Cerebellar nuclear complex (tissue), 1 donor: ENCODE measurements at places on chromosomes 3 and 15.

DNA sequence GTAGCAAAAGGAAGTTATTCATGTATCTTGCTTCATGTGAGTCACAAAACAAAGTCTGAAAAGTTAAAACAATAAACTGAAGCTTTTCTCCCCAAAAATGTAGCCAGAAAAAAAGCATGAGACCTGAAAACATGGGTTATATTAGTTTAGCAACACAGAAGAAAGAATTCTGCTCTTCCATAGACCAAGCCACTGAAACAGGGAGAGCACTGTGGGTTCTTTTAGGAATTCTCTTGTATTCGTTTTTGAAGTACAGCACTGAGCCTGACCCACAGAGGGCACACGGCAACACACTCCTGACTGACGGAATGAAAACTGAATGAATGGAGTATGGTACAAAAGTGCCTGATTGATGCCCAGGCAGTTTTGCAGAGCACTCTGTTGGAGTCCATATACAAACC lies 66.6 kb downstream of the TM4SF4 start:
- no peak for DNase-seq

DNA sequence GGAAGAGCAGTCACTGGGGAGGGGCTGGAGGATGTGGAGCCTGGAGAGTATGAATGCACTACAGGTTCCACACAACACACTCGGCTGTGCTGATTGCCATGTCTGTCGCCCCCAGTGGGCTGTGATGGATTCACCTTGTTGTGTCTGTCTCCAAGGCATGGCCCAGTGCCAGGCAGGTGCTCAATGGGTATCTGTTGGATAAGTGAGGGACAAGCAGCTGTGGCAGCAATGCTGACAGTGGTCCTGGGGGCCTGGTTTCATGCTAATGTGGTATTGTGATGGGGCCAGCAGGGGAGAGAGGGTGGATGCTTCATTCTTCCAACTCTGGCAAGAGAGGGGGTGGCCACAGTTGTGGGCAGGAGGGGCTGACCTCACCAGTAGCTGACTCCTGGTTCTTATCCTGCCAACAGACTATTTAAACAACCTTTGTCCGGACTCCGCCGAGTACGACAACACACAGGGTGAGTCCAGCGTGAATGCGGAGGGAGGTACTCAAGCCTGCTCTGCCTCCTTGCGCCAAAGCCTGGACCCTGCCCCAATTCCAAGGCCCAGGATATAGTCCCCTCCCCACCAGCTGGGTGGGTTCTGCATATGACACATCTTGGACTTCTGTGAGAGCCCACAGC lies 47.3 kb upstream of the NR2C2 start:
- no peak for DNase-seq

DNA sequence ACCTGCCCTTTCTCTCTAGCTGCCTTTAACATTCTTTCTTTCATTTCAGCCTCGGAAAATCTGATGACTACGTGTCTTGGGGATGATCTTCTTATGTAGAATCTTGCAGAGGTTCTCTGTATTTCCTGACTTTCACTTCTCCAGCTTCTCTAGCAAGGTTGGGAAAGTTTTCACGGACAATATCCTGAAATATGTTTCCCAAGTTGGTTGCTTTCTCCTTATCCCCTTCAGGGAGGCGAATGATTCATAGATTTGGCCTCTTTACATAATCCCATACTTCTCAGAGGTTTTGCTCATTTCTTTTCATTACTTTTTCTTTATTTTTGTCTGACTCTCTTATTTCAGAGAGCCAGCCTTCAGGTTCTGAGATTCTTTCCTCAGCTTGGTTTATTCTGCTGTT lies 62.1 kb upstream of the CCDC54 start:
- DNase-seq = no peak

DNA sequence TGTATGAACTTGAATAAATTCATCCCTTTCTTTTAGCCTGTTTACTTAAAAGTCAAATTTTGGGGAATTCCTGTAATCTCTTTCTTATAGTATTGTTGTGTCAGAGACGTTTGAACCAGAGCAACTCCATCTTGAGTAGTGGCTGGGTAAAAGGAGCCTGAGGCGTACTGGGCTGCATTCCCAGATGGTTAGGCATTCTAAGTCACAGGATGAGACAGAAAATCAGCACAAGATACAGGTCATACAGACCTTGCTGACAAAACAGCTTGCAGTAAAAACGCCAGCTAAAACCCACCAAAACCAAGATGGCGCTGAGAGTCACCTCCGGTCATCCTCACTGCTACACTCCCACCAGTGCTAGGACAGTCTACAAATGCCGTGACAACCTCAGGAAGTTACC lies 94.5 kb downstream of the P3H2 start:
- DNase-seq = no peak

GRCh38 chr3:143875546-143875945 lies 27.3 kb upstream of the SLC9A9 start:
- DNase-seq = no peak

DNA sequence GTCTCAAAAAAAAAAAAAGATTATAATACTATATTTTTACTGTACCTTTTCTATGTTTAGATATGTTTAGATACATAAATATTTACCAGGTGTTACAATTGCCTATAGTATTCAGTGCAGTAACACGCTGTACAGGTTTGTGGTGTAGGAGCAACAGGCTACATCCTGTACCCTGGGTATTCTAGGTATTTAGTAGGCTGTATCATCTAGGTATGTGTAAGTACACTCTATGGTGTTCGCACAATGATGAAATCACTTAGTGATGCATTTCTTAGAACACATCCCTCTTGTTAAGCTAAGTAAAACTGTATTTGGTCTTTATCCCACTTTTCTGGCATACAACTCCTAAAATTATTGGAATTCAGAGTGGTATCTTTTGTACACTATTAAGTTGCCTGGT lies 77.8 kb downstream of the CDC25A start:
- no peak for DNase-seq

GRCh38 chr15:60969658-60970057 lies 259.4 kb downstream of the RORA start:
- no peak for DNase-seq

GRCh38 chr3:138944929-138945708 lies 1.8 kb downstream of the FOXL2 start:
- DNase-seq = no peak

DNA sequence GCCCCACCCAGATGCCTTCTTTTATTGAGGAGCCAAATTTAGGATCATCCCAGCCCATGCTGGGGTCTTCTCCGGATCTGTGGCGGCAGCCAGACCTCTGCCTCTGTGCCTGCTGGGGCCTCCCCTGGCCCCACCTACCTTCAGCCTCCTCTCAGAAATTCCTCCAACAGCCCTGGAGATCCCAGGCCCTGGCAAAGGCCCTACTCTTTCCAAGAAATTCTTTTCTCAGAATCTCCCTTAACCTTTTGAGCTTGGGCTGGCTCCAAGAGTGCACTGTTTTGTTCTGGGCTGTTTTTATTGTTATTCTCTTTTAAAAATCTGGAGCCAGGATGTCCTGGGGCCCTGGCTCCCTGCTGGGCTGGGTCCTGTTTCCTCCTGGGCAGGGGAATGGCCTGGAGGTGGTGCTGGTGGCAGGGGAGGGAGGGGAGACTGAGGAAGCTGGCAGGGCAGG lies 57.8 kb downstream of the GRIP2 start:
- no peak for DNase-seq

- no peak for DNase-seq
These were observed 62.4 kb downstream of the RTP4 start for GRCh38 chr3:187430576-187430975.

DNA sequence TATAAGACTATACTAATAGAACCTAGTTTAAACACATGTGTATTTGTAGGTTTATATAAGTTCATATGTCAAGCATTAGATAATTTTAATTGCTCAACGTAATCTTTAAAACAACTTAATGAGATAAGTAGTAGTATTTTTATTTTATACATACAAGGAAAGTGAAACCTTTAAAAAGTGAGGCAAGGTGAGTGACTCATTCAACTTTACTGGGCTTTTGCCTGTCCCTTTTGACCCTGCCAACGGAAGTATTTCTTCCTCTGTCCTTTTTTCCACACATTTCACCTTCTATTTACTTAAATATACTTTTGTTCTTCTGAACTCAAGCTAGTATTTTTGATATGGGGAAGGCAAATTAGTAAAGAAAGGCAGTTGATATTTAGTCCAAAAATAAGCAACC lies 78.5 kb downstream of the KBTBD8 start:
- no peak for DNase-seq
